ENCODE measurements at places on chromosomes 2 and 18. TPM values are rescaled to one million over a fixed set of nuclear protein-coding genes. Genes with fewer than 3 reads are reported as not detected.

GRCh38 chr2:233456111-233456510 is 101.8 kb downstream of the DGKD start:
- DNase-seq: no peak

- DNase-seq: peak; percentile 87
Observed at GRCh38 chr2:202038471-202039277, 5.0 kb downstream of the FZD7 start.

GRCh38 chr2:207133458-207133819 is 32.3 kb downstream of the KLF7 start:
- no peak for DNase-seq

- no peak for DNase-seq
Observed at GRCh38 chr2:190137561-190137960, 75.0 kb upstream of the MSTN start.

DNA sequence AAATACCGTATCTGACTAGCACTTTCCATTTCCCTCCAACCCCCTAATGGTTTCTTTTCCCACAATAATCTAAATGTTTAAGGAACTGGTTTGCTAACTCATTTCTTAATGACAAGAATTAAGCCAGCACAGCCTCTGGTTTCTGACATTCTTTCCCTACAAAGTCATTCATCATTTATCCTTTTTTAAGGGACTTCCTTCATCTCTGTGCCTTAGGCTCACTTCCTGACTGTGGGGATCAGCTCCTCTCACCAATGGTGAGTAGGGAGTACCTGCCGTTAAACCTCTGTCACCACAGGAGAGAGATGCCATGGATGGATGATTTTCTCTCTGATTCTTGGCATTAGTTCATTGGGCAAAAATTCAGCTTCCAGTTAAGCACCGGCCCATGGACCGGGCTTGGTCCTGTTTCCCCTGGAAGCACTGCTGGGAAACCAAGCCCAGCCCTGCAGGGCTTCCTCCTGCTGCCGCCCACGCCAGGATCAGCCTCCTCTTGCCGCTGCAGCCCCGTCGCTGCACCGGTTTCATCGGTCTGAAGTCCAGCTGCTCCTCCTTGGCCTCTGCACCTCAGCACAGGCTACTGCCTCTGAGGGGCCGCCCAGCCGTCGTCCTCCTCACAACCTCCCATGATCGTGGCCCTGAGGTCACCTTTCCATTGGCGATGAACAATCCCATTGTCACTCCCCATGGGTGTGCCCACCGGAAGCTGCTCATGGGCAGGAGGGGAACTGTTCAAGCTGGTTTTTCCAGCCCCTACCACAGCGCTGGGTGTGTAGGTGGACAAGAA is 64.0 kb upstream of the ZNF516 start:
- DNase-seq: peak; percentile 51

DNA sequence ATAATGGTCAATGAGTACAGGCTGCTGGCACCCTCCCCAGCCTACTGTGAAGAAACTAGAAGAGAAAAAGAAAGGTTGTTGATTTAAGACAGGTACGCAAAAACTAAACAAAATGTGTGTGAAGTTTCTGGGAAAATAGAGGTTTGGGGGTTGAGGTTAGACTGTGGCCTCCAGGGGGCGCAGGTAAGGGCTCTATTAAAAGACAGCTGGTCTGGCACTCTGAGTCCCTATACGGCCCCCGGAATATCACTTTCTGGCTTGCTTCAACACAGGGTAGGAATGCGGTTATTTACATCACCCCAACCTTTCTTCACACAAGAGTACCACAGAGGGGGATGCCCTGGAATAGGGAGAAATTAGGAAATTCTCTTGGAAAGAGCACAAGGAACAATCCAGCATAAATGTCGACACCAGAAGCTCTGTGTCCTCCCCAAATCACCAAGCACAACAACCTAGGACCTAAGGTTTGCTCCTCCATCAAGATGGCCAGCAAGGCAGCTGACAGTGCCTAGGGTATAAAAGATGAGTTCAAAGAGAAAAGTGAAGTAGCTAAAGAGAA is 480.8 kb upstream of the KLHL29 start:
- no peak for DNase-seq

TMEM178A gene
- 3.9 TPM for total RNA-seq

ALPI gene
- not detected for total RNA-seq

Measured in M059J (cell line).